Pancreas (tissue), 10 donors: ENCODE measurements at places on chromosomes 6 and 20. TPM values are rescaled to one million over a fixed set of nuclear protein-coding genes. Genes with fewer than 3 reads are reported as not detected.

ANKEF1 gene
- total RNA-seq, result 4.2 TPM

DNA sequence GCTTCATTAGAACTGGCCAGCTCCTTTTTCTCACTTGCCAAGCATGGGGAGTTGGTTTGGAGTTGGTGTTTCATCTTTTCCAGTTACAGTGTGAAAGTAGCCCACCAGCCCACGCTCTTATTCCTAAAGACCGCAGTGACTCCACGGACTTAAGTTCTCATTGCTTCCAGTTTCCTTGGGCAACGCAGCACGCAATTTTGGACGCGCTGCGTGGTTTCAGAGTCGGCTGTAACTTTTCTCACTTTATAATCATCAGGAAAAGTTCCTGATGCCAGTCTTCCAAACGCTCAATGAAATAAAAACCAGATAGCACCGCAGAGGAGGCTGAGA is 381 bp upstream of the PEX7 start:
- DNase-seq, result no peak

DNA sequence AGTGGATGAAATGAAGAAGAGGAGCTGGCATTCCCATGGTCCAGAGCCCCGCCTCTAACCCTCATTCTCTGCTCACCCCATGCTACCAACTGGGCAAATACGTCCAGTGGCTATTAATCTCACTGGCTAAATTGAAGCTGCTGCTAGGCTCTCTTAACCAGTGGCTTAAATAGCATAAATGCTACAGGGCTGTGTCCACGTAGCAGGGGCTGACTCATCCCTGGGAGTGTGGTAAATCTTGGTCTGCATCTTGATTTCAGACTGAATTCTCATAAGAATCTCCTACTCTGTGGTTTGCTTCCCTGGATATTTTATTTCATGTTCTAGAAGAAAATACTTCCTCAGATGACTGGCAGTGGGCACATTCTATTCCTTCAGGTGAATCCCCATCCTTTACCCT is 193.1 kb upstream of the ARG1 start:
- no peak for DNase-seq

- DNase-seq, result no peak
Observed at GRCh38 chr20:14498772-14499171, 161.4 kb upstream of the FLRT3 start.

OPRM1 gene
- not detected for total RNA-seq

DNA sequence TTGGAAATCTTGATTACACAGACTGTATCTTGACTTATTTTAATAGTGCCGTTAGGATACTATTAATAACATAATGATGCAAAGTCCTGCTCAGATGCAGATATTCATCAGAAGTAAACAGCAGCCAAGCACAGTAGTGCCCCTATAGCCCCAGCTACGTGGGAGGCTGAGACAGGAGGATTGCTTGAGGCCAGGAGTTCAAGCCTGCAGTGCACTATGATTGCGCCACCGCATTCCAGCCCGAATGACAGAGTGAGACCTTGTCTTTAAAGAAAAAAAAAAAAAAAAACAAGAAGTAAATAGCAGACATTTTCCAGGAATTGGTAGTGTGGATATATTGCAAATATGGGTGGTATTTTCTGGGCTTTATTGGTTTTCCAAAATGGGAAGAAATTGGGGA is 61.8 kb downstream of the TULP4 start:
- DNase-seq, result no peak

WFDC10A gene
- total RNA-seq, result not detected

GRCh38 chr6:137588472-137588871 is 94.3 kb upstream of the OLIG3 start:
- no peak for DNase-seq

OOEP gene
- not detected for total RNA-seq

- DNase-seq, result peak; percentile 69
Observed at GRCh38 chr6:106997392-106998158, 23.0 kb upstream of the CD24 start.

SERPINB1 gene
- total RNA-seq, result 94.1 TPM

DNA sequence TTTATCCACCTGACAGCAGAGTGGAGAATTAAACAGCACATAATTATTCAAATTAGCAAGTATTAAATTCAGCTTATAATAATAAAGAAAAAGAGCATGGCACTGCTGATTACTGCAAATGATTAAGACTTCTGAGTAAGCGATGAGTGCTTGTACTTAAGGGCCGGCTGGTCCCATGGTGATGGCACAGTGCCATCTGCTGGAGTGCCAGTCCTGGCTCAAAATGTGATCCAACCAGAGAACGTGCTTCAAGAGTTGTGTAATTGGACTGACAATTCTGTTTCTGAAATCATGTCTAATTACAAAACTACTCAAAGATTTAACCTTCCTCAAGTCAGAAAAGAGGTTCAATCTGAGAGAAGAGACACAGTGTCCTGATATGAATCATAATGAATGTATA is 181.6 kb upstream of the RGS17 start:
- DNase-seq, result peak; percentile 71

GRCh38 chr6:149844480-149844879 is 19.7 kb downstream of the LRP11 start:
- DNase-seq, result no peak
